ENCODE measurements at places on chromosomes 7 and 10.

- DNase-seq, result no peak
- H3K4me3 ChIP-seq, result no peak overlapping the region
- H3K27ac ChIP-seq, result no peak overlapping the region
- peaks cover 27% of the 10 kb centered on the region for H3K4me1 ChIP-seq
Observed at GRCh38 chr7:100830396-100830795, 3.1 kb upstream of the EPHB4 start.

GRCh38 chr7:74579800-74580685 is 77.5 kb upstream of the GTF2I start:
- no peak for DNase-seq
- no peaks in the 10 kb centered on the region for H3K36me3 ChIP-seq
- H3K27me3 ChIP-seq, result no peaks in the 10 kb centered on the region
- H3K27ac ChIP-seq, result no peak overlapping the region
- no peaks in the 10 kb centered on the region for H3K4me1 ChIP-seq

DNA sequence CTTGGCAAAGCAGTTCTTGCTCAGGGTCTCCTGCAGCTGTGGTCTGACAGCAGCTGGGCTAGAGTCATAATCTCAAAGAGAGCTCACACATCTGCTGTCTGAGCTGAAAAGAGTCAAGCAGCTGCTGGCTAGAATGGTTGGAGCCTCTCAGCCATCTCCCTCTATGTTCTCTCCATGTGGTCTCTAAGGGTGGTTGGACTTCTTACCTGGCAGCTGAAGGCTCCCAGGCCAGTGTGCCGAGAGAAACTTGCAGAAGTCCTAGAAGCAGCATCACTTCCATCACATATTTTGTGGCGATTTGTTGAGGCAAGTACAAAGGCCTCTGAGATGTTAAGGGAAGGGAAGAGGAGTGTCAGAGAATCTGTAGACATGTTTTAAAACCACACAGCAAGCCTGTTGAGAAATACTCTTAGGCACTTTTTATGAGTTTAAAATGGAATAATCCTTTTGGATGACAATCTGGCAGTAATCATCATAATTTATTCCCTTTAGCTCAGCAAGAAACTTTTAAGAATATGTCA is 93.2 kb downstream of the REEP3 start:
- no peak overlapping the region for H3K27ac ChIP-seq
- H3K4me1 ChIP-seq, result no peaks in the 10 kb centered on the region
- no peak for DNase-seq
- H3K27me3 ChIP-seq, result no peaks in the 10 kb centered on the region

DNA sequence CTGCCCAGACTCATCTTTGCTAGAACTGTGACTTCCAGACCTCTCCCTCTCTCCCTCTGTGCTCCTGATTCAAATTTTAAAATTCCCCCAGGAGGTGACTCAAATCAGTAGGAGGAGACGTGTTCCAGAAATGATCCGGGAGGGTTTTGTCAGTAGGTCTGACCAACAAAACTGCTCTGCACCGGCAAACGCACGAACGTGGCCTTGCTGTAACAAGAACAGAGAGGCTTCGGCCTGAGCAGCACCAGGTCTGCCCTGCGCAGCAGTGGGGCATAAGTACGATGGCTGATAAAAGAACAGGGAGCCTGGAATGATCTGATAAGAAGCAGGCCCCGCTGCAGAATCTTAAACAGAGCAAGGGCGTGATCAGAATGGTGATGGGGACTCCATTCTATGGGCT is 152.7 kb upstream of the AUTS2 start:
- H3K36me3 ChIP-seq, result no peaks in the 10 kb centered on the region
- no peak overlapping the region for H3K27ac ChIP-seq
- H3K27me3 ChIP-seq, result no peaks in the 10 kb centered on the region
- no peak for DNase-seq

- DNase-seq, result no peak
- no peaks in the 10 kb centered on the region for H3K4me1 ChIP-seq
- H3K27me3 ChIP-seq, result no peaks in the 10 kb centered on the region
- no peaks in the 10 kb centered on the region for H3K36me3 ChIP-seq
Observed at GRCh38 chr10:10421071-10421470, 596.6 kb upstream of the CELF2 start.

- H3K4me3 ChIP-seq, result no peak overlapping the region
- no peaks in the 10 kb centered on the region for H3K36me3 ChIP-seq
- DNase-seq, result no peak
- H3K4me1 ChIP-seq, result no peaks in the 10 kb centered on the region
Observed at GRCh38 chr10:36277459-36277858, 635.4 kb upstream of the FZD8 start.

GRCh38 chr10:53325066-53325465 is 552.5 kb upstream of the MBL2 start:
- no peaks in the 10 kb centered on the region for H3K27me3 ChIP-seq
- H3K4me1 ChIP-seq, result no peaks in the 10 kb centered on the region
- H3K27ac ChIP-seq, result no peak overlapping the region
- no peak overlapping the region for H3K4me3 ChIP-seq

DNA sequence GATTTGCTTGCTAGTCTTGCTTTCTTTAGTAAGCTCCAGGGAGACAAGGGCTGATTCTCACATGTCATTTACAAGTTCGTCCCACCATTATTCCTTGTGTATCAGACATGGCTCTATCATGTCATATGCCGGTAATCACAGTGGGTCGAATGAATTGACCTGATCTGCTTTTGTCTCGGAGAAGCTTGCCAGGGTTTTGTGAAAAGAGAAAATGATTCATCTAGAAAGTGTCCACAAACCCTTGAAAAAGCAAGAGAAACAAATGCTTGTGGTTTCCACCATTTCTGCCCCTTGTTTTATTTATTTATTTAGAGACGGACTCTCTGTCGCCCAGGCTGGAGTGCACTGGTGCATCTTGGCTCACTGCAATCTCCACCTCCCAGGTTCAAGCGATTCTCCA is 278.5 kb downstream of the TCF7L2 start:
- no peak overlapping the region for H3K4me3 ChIP-seq
- H3K36me3 ChIP-seq, result no peaks in the 10 kb centered on the region
- DNase-seq, result no peak
- H3K27me3 ChIP-seq, result peaks cover 2% of the 10 kb centered on the region

- H3K36me3 ChIP-seq, result no peaks in the 10 kb centered on the region
- DNase-seq, result no peak
- H3K4me1 ChIP-seq, result no peaks in the 10 kb centered on the region
- H3K27ac ChIP-seq, result no peak overlapping the region
- no peaks in the 10 kb centered on the region for H3K27me3 ChIP-seq
Observed at GRCh38 chr10:66222462-66223046, 703.3 kb upstream of the LRRTM3 start.

DNA sequence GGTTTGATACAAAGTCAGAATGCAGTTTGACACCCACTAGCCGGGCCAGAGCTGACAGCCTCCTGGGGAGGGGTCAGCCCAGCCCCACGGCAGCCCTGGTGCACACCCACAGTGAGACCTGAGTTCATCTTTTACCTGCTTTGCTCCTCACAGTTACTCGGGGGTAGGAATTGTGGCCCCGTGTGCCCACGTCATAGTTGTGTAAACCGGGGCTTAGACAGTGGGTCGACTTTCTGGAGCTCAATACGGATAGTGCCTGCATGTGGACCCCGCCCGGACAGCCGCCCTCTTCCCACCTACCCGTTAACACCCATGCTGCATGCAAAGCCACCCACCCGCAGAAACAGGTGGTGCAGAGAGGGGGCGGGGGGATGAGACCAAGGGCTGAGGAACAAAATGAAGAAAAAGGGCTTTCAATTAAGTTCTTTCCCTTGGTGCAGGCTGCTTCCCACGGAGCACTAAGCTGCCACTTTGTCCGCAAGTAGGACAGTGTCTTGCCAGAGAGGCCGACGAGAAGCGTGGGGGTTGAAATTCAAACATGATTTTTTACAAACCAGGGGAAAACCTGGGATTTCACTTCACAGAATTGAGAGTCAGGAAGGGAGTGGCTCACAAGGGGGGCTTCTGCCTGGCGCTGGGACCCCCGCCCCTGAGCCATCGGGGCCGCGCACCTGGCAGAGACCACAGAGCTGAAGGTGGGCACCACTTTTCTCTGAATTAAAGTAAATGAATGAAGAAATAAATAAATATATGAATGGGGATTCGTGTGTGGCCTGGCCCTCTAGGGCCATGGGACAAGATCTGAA is 24.6 kb upstream of the FOXL3 start:
- no peaks in the 10 kb centered on the region for H3K27me3 ChIP-seq
- DNase-seq, result no peak
- no peaks in the 10 kb centered on the region for H3K36me3 ChIP-seq

DNA sequence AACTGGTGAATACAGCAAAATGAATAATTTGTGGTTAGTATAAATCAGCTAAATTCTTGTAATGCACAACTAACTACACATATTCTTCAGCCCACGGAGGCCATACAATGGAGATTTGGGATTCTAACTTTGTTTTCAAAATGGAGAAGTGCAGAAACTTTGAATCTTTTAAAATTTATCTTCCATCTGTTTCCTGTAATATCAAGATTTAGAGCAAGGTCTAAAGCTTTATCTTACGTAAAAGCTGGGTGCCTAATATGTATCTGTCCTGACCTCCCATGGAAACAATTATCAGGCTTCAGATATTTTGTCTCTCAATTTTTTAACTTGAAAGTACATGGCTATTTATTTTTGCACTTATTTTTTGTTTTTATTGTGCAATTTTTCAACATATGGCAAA is 5.0 kb upstream of the AHR start:
- H3K36me3 ChIP-seq, result no peaks in the 10 kb centered on the region
- H3K4me3 ChIP-seq, result no peak overlapping the region
- DNase-seq, result no peak
- H3K4me1 ChIP-seq, result peaks cover 11% of the 10 kb centered on the region
- H3K27ac ChIP-seq, result no peak overlapping the region
- no peaks in the 10 kb centered on the region for H3K27me3 ChIP-seq

- no peak overlapping the region for H3K27ac ChIP-seq
- H3K4me1 ChIP-seq, result peaks cover 26% of the 10 kb centered on the region
Observed at GRCh38 chr10:75410132-75411005, 8.8 kb upstream of the ZNF503 start.

GRCh38 chr10:102367441-102367840 is 28.1 kb upstream of the NFKB2 start:
- H3K27me3 ChIP-seq, result no peaks in the 10 kb centered on the region
- no peaks in the 10 kb centered on the region for H3K4me1 ChIP-seq
- H3K4me3 ChIP-seq, result no peak overlapping the region
- DNase-seq, result no peak
